Astrocyte of the cerebellum (primary cell): ENCODE measurements at places on chromosomes 2 and 18.
A peak's percentile ranks its signal among the peaks of the same experiment; 100 is the strongest.

- no peak for DNase-seq
These were observed 65.1 kb downstream of the ADD2 start for GRCh38 chr2:70702711-70703395.

- no peak for DNase-seq
These were observed 34.4 kb downstream of the NCL start for GRCh38 chr2:231429901-231430300.

DNA sequence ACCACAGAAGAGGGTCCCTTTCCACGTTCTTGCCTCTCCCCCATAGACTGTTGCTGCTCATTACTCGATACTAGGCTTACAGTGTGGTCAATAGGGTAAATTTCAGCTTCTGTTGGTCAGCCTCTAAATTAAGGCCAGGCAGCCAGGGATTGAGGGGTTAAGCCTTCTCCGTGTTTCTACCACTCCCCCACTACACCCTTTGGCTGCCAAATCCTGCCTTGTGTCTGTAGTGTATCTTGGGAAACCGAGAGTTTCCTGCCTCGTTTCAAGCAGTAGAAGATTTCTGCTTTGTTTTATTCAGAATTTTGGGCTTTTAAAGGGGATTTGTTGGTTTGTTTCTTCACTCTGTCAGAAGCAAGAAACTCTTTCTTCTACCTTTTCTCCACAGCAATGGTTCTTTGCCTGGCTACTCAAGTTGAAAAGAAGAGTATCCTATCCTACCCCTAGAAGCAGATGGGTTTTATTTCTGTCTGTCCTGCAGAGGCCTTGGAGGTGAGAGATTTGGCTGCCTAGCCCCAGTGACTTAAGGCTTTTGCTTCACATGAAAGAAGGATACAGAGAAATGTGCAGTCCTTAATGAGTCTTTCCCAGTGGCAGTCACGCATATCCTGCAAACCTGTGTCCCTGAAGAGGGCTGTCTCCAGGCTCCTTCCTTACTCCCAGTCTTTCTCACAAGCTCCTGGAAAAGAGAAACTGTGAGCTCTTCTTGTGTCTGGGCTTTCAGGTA lies 261.5 kb upstream of the TANK start:
- DNase-seq, result no peak

GRCh38 chr2:211329882-211330281 lies 773.5 kb downstream of the CPS1 start:
- DNase-seq, result no peak

DNA sequence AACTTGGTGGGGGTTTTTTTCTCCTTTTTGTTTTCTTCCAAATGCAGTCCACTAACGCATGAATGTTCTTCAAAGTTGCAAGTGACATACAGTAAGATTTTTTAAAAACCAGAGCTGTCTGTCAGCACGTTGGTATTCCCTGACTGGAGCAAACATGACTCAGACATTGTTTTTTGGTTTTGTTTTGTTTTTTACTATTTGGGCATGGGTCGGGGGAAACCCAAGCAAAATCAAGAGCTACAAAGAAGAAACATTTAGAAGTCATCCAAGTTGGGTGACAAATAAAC lies 726 bp upstream of the CCDC88A start:
- DNase-seq, result no peak

GRCh38 chr2:202452744-202453143 lies 76.6 kb downstream of the BMPR2 start:
- DNase-seq, result no peak

- DNase-seq, result no peak
These were observed 112.0 kb downstream of the CYP26B1 start for GRCh38 chr2:72035518-72036172.

DNA sequence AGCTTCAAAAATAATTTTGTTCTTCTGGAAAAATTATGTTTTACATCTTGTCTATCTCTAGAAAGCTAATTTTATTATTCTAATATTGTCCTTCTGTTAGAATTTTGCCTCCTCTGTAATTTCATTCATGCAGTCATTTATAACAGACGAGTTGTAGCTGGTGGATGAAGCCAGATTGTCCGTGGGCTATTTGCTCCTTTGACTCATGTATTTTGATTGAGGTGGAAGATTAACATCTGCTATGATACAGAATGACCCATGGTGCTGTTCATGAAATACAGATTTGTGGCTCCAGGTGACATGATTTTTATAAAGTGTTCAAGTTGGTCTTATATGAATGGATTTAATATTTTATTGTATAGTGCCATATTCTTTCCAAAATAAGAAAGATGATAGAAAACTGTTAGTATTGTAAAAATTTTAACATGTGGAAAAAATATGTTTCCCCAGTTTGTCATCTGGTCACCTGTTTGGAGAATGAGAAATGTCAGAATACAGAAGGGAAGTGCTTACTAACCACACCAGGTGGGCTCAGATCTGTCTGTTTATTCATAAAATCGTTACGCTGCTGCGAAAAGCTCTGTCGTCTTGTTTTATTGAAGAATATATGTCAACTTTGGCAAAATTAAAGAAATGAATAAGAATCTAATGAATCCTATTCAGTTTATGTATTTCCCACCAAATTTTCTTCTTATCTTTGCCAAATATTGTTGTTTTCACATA lies 20.4 kb upstream of the L3MBTL4 start:
- DNase-seq, result no peak

GRCh38 chr2:143787674-143788073 lies 658.5 kb downstream of the ARHGAP15 start:
- DNase-seq, result no peak

GRCh38 chr2:144632809-144633208 lies 112.9 kb upstream of the ZEB2 start:
- DNase-seq, result no peak

GRCh38 chr2:174248998-174249592 lies 763 bp upstream of the OLA1 start:
- DNase-seq, result no peak

GRCh38 chr18:72866442-72866900 lies 1.3 kb downstream of the NETO1 start:
- DNase-seq, result no peak

GRCh38 chr2:148968776-148969319 lies 69.7 kb upstream of the LYPD6B start:
- no peak for DNase-seq

GRCh38 chr2:99776906-99777646 lies 287.3 kb upstream of the REV1 start:
- DNase-seq, result no peak

GRCh38 chr2:231602859-231603467 lies 10.3 kb downstream of the TEX44 start:
- DNase-seq, result no peak

GRCh38 chr2:16691261-16691660 lies 25.6 kb upstream of the CYRIA start:
- DNase-seq, result no peak

DNA sequence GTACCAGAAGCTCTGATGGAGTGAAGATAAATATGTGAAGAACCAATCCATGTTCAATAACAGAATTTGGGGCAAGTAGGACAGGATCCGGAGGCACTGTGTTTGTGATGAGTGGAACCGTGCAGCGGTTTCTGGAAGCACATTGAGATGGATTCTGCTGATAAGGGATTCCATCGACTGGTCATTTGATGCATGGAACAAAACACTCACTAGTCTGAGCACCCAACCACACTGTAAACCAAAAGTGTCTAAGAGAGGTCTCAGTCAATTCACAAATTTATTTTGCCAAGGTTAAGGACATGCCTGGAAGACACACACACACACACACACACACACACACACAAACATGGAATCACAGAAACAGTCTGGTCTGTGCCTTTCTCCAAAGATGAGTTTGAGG lies 459.5 kb downstream of the FBXO15 start:
- DNase-seq, result no peak

- DNase-seq, result no peak
These were observed 678.6 kb upstream of the CDH2 start for GRCh38 chr18:28855524-28855923.

- DNase-seq, result no peak
These were observed 86.8 kb downstream of the SPRED2 start for GRCh38 chr2:65345631-65346030.

- no peak for DNase-seq
These were observed 258.8 kb downstream of the NEDD4L start for GRCh38 chr18:58302811-58303210.

DNA sequence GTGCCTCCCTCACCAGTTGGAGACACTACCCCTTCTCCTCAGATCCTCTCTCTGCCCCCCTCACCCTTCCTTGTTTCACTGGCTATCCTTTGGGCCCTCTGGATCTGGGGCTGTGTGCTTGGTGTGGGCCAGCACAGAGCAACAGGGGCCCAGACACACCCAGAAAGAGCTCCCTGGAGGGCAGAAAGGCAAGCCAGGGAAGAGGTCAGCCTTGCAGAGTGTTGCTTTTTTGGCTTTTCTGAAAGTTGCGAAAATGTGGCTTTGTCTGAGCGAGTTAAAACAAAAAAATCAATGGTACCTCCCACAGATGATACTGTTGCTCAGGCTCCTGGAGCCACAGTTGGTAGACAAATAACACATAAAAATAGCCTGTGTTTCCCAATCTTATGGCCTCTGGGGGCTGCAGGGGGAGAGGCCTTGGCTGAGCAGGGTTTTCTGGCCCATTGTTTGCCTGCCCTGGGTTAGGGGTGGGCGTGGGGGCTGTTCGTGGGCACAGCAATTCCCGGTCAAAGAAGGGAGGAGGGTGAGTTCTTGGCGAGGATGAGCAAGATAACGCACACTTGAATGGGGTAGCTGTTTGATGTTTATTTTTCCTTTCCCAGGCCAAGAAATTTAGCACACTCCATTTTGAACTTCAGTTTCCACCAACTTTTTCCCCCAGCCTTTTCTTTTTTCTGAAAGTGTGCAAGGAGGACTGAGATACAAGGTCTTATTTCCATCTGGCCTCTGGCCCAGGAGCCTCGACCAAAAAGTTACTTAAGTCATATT lies 167.0 kb upstream of the HAAO start:
- no peak for DNase-seq

GRCh38 chr18:44917216-44918141 lies 236.8 kb downstream of the SETBP1 start:
- DNase-seq, result peak; percentile 42

DNA sequence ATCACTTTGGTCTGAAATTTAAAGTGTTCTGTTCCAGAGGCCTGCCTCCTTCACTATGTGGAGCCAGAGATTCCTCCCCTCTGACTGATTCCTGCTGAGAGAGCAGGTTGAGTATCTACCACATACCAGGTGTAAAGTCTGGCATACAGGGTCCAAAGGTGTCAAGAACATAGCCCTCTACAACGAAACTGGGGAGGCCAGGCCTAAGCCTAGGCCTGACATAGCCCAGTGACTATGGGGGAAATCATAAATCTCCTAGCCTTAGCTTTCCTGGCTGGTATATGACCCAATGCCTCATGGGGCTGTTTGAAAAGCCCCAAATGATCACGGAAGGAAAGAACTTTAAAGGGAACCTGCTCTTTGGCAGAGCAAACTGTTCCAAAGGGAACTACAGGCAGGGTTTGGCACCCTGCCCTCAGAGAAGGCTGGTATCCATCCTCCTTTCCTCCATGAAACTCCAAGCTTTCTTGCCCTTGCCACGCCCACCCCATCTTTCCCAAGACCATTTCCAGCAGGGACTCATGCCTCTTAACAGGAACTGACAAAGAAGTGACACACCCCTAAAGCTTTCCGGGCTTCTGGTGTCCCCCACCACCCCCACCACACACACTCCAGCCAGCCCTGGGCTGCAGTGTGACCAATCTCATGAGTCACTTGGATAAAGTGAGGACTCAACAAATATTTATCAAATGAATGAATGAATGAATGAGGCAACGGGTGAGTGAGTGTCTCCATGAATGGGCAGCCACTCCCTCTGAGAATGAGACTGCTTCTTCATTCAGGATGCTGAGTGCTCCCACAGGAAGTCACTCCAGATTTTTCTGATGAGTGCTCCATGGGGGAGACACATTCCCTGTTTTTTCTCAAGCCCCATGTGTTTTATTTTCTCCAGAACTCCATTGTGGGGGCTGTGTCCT lies 114.5 kb upstream of the STPG4 start:
- DNase-seq, result peak; percentile 51

DNA sequence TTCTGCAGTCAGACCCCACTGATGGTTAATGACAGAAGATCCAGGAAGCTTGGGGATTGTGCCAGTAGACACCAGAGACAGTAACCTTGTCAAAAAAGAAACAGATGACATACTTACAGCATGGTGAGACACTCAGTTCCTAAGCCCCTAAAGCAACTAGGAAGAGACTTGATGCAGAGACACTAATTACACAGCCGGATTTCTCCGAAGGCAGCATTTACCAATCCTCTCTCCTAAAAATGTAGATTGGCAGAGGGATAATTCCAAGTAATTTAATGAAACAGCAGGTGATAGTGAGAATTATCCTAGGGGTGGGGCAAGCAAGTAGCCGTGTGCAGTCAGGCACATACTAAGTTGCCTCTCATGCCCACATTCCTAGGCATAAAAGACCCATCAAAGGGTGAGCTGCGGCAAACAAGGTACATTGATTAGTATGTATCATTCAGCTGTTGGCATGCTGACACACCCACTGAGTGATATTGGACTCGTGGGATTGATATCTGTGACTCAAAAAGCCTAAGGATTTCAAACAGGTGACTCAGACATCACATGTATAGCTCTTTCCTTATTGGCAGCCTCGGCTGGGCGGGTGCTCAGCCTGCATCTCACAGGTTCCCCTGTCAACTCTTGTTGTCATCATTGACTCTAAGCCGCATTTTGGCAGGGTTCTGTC lies 296.7 kb upstream of the ATP5MC3 start:
- DNase-seq, result no peak

DNA sequence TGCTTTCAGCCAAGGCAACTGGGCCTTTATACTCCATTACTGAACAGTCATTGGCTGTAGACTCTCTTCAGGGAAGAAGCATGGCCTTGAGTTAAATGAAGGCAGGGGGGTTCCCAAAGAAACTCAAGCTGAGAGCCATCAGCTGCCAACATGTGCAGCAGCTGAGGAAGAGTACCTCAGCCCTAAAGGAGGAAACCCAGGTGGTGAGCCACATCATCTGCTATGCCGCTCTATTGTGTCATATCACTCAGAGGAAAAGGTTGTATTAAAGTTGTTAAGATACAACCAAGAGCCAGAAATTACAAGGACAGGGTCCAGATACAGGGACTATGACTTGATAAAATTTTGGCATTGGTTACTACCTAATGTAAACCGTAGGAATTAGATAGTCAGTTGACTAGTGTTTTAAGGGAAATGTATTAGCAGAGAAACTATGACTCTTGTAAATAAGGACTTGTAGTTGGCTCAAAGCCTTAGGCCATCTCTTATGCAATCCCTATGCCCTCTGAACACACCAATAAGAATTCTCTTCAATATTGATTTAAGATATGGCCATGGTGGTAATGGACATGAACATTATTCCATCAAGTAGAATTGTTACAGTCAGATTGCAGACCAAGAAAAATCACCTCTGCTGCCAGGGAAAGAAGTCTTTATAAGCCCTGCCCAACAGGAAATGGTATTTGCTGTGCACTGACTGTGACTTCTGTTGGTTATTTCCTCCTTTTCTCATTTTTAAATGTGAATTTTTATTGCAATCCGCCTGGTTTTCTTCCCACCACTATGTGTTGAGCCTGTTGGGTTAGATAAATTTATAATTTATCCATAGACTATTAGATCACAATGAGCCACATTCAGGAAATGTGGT lies 9.2 kb upstream of the LRPPRC start:
- DNase-seq, result no peak

DNA sequence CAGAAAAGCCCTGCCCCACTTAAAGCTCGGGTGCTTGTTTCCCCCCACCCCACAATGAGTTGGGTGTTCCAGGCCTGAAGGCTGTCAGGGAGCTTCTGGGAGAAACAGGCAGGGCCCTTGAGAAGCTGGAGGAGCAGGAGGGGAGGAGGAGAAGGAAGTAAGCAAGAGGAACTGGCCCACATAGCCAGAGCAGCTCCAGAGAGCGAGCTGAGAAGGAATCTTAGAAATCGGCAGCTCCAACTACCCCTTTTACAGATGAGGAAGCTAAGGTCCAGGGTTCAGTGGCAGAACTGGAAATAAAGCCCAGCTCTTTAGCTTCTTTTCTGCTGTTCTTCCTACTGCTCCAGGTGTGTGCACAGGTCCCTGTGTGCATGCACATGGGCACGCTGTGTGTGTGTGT lies 12.7 kb upstream of the KCNK3 start:
- DNase-seq, result no peak
